Activated gamma-delta T cell (primary cell): ENCODE measurements at places on chromosomes 6 and 20.
A peak's percentile ranks its signal among the peaks of the same experiment; 100 is the strongest.

DNA sequence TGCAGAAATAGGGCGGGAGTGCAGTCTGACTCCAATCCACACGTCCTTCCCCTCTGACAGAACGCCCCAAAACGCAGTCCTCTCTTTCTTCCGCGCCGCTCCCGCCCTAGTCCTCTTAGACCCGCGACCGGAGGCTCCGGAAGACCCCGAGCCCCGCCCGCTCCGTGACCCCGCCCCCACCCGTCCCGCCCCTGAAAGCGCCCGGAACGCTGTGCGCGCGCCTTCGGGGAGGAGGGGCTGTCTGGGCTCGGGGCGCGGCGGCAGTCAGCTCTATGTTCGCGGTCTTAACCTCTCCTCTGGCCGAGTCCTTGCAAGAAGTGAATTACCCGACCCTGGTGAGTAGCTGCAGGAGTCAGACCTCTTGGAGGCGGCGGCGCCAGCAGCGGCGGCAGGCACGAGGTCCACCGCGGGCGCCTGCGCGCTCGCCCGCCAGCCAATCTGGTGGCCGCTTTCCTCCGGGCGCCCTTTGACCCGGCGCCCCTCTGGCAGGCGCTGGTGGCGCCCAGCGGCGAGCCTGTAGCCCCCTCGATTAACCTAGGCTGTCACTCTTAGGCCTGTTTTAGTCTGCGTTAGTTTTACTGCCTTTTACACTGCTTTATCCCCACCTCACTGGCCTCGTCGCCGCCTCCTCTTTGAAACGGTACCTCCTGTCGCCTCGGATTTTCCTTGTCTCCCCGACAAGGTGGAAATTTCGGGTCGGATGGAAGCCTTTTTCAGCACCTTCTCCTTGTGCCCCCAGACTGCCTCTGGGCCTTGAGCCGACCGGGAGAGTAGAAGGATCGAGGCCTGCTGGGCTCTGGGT is at the start of gene MANEA:
MANEA (plus strand) TSS at position 232 of the 802 bp plus-strand sequence. CDS start 8,905 bp downstream, outside the sequence.
- DNase-seq = peak; percentile 82

DNA sequence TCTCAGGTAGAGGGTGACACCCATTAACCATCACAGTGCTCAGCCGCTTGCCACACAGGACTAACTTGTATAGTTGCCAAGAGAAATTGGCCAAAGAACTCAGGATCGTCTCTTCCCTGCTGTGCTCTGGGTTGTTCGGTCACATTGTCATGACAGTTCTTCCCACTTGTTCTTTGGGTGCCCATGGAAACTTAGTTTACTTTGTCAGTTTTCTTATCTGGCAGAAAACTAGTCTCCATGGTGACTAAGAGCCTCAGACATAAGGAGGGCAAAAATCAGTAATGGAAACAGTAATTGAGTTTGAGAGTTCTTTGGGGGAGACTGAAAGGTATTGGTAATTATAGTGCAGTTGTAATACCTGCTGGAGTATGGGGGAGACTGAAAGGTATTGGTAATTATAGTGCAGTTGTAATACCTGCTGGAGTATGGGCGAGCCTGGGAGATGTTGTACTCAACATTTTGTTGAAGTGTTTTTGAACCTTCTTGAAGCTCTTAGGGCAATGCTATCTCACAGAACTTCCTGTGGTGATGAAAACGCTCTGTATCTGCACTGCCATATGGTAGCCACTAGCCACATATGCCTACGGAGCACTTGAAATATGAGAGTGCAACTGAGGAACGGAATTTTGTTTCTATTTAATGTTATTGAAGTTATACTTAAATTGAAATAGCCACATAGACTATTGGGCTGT is 95.2 kb upstream of the HDGFL1 start:
- DNase-seq = no peak

GRCh38 chr6:158785036-158785435 is 34.1 kb downstream of the EZR start:
- DNase-seq = no peak

- no peak for DNase-seq
Measured at GRCh38 chr6:104885518-104886043, 25.9 kb upstream of the HACE1 start.

DNA sequence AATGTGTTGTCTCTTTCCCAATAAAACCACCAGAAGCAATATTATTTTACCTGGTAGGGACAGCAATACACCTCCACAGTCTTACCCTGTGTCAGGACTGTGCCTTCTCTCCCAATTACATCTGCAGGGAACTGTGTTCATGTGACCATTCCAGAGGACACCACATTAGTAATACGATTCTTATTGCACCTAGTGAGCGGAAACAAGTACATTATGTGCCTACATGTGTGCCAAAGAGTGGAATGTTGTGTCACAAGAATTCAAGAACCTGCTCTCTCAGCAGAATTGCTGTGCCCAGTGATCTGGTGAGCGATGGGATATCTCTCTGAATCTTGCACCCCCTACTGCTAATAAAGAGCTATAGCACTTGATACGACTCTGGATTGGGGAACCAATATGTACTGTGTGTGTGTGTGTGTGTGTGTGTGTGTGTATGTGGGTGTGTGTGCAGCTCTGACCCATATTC is 57.4 kb upstream of the FOXC1 start:
- no peak for DNase-seq

GRCh38 chr6:18405477-18406293 is 18.5 kb downstream of the RNF144B start:
- no peak for DNase-seq

DNA sequence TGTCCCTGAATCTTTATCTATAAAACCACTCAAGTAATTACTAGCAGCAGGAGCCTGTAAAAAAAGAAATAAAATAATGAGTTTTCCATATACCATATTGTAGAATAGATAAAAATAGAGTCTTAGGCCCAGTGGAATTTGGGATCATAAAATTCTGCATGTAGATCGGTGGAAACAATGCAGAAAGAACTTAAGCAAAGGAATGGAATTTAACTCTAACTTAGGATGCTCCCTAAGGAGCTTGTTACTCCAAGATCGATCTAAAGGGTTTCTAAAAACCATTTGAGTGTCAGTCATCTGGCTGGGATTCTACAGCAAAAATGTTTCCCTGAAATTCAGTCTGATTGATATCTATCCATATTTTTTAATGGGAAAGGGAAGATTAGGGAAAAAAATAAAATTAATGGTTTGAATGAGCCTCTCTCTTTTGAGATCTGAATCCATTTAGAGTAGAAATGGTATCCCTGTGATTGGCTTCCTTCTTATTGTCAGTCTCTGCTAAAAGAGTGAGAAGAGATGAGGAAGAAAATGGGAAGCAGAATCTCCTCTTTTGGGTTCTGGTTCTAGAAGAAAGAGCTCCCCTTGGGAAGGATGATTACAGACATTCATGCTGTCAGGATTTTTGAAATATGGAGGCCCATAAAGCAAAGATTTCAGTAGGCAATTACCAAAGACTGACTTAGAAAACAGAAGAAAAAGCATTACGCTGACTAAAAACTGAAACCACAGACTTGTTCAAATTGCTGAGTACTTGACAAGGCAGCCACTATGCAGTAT is 564.3 kb upstream of the MARCKS start:
- DNase-seq = no peak

DNA sequence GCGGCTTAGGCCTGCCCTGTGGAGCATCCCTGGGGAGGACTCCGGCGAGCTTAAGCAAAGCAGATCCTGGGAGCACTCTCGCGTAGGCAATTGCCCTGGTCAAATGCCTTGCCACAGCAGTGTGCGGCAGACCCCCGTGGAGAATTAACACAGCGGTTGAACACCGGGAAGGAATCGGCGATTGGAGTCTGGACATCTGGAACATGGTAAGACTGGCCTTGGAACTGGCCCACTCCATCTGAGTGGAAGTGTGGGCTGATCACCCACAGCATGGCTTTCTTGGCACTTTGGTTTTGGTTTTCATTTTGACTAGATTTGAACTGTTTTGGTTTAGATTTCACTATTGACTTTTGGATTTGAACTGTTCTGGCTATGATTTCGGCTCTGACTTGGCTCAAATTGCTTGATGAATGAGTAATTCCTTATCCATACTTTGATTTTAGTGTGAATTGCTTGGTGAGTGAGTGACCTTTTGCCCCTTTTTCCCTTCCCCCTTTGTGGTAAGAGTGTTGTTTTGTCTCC is 300.7 kb downstream of the RNGTT start:
- DNase-seq = no peak

DNA sequence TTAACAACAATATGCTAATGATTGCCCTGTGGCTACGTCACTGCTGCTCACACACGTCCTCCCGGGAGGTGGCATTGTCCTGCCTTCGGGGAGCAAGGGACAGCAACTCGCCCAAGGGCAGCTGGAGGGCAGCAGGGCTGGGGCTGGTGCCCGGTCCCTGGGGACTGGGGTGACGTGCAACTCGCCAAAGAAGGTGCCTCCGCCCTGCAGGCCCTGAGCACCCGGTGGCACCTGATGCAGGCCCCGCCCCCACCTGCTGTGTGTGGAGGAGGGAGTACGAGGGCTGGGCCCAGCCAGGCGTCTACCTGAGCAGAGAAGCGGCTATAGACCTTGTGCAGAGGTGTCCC is 64.8 kb upstream of the SLCO4A1 start:
- no peak for DNase-seq

- DNase-seq = no peak
Measured at GRCh38 chr20:23358563-23358906, 3.4 kb upstream of the GZF1 start.

GRCh38 chr20:40280616-40281015 is 408.4 kb downstream of the MAFB start:
- no peak for DNase-seq

DNA sequence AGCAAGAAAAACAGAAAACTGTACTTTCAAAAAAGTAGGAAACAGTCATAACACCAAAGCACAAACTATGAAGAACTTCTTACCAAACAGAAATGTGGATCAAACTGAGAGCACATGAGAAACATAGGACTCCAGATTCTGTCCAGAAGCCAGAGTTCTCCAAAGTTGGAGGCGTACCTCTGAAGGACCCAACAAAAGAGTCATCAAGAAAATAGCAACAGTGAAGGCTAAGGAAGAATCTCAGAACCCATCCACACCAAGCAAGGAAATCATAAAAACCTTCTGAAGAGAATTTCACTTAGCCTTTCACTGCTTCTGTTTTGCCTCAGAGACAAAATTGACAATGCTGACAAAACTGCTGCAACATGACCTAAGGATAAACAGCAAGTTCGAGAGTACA is 29.4 kb downstream of the HBS1L start:
- DNase-seq = no peak

DNA sequence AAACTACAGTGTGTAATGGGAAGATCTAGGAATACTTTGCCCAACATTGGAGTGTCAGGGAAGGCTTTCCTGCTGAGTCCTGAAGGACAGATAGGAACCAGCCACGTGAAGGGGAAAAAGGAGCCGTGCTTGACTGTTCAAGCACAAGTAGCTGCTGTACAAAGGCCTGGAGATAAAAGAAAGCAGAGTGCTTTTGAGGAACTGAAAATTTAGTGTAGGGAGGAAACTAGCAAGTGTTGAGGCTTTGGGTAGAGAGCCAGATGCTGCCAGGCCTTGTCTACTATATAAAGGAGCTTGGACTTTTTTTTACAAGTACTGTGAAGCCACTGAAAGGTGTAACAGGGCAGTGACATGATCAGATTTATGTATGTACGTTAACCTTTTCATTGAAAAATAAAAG is 39.0 kb downstream of the DSE start:
- DNase-seq = no peak

GRCh38 chr6:16805243-16805950 is 44.1 kb upstream of the ATXN1 start:
- DNase-seq = no peak

GRCh38 chr6:65170273-65170672 is 536.8 kb downstream of the EYS start:
- DNase-seq = no peak

- DNase-seq = peak; percentile 55
Measured at GRCh38 chr20:62952373-62952967, at the start of gene SLC17A9. Gene SLC17A9, plus strand, starts transcription at chr20:62952709. Its CDS starts 122 bp downstream, at chr20:62952831.

DNA sequence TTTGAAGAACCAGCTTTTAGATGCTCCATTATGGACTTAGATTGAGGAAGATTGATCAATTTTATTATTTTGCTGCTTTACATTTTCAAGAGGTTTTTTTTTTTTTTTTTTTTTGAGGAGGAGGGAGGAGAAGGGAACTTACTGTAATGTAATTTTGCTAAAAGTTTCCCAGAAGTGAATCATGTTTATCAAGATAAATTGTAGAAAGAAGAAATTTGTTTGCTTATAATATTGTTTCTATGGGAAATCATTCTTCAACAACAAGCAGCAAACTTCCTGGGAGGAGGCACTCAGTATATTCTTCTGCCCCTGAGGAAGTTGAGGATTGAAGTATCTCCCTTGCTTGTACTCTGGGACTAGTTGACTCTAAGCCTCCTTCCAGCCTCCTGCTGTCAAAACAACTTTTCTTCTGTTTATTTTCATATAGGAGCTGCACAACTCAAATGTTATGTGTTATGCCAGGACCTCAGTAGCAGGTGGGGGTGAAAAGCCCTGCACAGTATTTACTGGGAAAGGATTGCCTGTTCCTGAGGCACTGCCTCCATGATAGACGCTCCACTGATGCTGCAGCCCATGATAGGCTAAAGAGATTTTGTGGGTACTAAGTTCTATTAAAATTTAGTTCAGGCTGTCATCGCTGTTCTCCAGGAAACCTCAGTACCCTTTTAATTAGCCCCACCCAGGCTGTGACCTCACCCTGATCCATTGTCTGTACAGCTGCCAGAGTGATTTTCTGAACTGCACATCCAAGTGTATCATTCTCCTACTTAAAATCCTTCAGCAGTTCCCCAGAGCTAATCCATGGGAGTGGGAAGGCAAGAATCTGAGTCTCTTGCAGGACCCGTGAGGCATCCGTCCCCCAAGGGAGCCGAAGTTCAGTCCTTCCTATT is 51.9 kb downstream of the CARMIL1 start:
- DNase-seq = no peak

GRCh38 chr6:88455317-88455716 is 289.2 kb upstream of the CNR1 start:
- DNase-seq = no peak

GRCh38 chr6:38776515-38776914 is 61.4 kb downstream of the DNAH8 start:
- no peak for DNase-seq

GRCh38 chr6:36050305-36050704 is 22.7 kb downstream of the MAPK14 start:
- no peak for DNase-seq

DNA sequence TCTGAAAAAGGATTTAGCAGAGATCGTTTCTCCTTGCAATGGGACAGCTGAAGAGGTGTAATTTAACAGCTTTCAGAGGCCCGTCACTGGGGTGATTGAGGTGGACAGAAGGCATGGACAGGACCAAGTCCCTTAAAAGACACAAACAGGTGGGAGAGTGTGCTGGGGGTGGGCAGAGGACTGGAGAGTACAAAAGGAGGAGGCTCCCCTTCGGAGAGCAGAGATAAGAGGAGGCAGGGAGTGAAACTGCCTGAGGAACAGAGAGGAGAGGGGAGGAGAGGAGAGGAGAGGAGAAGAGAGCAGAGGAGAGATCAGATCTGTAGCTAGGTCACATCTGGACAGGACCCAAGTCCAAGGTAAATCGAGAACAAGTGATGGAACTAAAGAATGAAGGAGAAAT is 48.6 kb upstream of the PKHD1 start:
- no peak for DNase-seq

GRCh38 chr20:6715401-6715941 is 52.0 kb upstream of the BMP2 start:
- DNase-seq = no peak

- DNase-seq = no peak
Measured at GRCh38 chr6:104014163-104014959, 845.4 kb downstream of the HACE1 start.
